ENCODE measurements at places on chromosomes 7 and 10. TPM values are rescaled to one million over a fixed set of nuclear protein-coding genes. Genes with fewer than 3 reads are reported as not detected.

DNA sequence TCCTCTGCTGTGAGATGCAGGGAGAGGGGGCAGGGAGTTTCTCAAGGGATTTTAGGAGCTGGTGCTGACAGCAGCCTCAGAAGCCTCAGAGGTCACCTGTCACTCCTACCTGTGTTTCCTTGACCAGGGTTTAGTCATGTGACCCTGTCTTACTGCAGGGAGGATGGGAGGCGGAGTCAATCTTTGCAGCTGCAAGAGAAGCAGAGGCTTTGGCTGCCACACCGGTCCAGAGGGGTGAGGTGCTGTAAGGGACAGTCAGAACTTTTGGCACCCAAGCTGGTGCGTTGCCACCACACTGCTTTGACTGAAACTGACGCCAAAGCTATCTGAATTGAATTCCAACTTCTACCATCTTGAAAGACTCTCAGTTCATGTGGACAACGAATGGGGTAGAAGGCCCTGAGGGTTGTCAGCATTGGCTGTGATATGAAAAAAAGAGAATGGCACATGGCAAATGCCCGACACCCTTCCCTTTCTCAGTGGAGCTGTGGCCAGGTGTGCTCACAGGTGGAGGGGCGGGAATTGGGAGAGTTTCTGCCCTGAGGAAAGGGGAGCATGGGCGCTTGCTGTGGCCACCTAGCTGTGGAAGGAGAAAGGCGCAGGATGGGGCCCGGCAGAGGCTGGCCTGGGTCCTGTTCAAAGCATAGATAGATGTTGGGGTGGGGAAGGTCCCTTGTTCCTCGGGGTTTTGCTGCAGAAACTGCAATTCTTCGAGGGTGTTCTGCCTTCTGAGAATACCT is 69.3 kb downstream of the ARHGAP22 start:
- DNase-seq, result no peak

GRCh38 chr7:76333511-76334101 is 25.2 kb downstream of the YWHAG start:
- no peak for DNase-seq

GRCh38 chr10:70568781-70569495 is 33.6 kb downstream of the PRF1 start:
- no peak for DNase-seq

DNA sequence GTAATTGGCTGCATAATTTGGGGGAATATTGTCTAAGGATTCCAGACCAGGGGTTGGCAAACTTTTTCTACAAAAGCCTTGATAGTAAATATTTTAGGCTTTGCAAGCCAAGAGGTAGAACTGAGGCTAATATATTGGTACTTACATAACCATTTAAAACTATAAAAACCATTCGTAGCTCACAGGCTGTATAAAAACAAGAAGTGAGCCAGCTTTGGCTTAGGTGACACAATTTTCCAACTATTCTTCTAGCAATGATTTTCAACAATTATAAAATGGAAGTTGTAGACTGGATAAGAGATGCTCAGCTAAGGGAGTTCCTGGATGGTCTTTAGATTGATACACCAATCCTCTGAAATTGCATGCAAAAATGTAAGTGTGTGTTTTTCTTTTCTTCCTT is 1.4 kb downstream of the GPR141 start:
- no peak for DNase-seq

DNA sequence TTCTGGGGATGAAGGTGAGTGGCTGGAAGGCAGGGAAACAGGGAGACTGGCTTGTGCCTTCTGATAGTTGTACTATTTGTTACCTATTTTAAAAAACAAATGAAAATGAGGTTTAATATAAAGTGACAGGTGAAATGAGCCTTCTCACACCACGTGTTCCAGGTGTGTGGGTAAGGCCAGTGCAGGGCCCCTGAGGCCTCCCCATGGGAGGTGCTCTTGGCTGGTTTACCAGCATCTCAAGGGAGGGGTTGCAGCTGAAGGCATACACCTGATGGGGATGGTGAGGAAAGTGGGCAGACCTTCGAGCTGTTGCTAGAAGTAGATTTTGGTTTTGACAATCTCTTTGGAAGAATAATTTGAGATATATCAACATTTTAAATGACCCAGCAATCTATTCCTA is 103.6 kb downstream of the ARHGAP22 start:
- no peak for DNase-seq

GRCh38 chr7:84497873-84498272 is 303.3 kb upstream of the SEMA3A start:
- DNase-seq, result no peak

DNA sequence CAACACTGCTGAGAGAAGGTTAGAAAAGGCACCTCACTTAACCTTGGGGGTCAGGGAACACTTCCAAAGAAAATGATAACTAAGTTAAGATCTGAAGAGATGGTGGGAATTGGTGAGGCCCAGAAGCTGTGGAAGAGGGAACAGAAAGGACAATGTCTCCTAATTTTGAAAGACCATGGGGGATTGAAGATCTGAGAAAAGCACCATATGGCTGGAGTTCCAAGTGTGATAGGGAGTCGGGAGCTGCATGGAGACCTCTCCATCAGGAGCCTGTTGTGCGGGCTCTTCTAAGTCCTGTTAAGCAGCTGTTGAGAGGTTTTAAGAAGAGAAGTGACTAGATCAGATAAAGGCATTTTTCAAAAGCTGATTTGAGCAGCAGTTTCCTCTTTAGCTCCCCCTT is 254.3 kb downstream of the CDK14 start:
- DNase-seq, result no peak

GRCh38 chr7:50262446-50262845 is 42.1 kb upstream of the IKZF1 start:
- DNase-seq, result no peak

DNA sequence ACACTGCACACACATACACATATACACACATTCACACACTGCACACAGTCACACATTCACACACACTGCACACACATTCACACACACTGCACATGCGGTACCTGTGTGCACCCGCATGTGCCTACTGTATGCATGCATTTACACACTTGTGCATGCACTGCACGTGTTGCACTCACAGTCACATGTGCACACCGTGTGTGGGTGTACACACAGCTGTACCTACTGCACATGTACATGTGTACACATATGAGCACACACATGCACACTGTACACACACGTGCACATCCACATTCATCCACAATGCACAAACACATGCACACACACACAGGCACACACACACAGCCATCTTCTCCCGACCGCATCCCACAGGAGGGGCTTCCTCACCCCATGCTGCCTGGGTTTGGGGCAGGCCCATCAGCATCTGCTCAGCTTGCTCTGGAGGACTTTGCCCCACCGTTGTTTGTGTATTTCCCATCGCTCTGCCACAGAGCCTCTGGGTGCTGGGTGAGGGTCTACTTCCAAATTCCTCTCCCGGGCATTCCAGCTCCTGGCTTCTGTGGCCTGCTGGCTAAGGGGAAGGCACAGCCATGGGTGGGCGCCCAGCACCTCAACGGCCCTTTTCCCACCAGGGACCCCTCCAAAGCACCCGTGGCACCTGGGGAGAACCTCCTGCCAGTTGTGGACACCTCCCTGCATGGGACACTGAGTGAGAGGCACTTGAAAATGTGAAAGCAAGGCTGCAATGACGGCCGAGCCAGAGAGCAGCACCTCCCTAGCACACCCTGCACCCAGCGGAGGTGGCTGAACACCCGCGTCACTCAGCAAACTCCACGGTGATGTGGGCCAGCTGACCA is 324.3 kb downstream of the PTPRN2 start:
- DNase-seq, result no peak

- DNase-seq, result no peak
Measured at GRCh38 chr10:110174816-110175215, 32.6 kb upstream of the MXI1 start.

- DNase-seq, result no peak
Measured at GRCh38 chr10:73174148-73174925, 6.4 kb downstream of the FAM149B1 start.

The DNAH11 gene
- 1.3 TPM for total RNA-seq

The ITIH5 gene
- total RNA-seq, result not detected

The HOXA3 gene
- 0.66 TPM for total RNA-seq
